Ecto neural progenitor cell (in vitro differentiated cells): ENCODE measurements at places on chromosomes 4 and X.

DNA sequence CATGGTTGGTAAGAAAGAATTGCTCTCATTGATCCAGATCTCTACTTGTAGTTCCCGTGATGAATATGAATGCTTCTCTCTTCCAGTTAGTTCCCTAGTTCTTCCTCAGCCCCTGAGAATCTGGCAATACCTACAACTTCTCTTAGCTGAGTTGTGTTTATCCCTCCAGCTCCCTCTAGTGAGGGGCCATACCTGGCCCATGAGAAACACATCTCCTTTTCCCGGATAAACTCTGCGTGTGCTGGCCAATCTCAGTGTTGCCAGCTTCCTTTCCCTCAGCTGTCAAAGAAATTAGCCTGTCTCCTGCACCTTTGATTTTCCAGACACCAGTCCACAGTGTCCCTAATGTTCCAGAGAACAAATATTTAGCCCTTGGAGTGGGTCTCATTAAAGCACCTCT, 5.7 kb downstream of the CBLL2 start:
- no peak for DNase-seq

GRCh38 chr4:56737666-56738065, 56.6 kb upstream of the HOPX start:
- no peak for DNase-seq

DNA sequence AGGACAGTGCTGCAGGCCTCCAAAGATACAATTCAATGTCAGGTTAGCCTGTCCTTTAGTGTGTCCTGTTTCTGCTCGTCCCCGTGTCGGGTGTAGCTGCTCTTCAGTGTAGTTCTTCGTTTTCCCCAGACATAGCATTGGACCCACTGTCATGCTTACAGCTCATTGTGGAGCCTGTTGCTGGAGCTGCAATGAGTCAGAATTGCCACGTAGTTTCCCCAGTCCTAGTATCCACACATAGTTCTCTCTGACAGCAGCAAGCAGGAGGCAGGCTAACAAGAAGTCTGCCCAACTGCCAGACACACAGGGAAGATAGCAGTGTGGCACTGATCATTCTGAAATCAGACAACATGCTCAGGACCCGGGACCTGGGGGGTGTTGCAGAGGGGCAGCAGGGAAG, 49.2 kb downstream of the MOSPD2 start:
- DNase-seq, result no peak

- no peak for DNase-seq
Observed at GRCh38 chr4:42671431-42672194, 14.7 kb upstream of the ATP8A1 start.

DNA sequence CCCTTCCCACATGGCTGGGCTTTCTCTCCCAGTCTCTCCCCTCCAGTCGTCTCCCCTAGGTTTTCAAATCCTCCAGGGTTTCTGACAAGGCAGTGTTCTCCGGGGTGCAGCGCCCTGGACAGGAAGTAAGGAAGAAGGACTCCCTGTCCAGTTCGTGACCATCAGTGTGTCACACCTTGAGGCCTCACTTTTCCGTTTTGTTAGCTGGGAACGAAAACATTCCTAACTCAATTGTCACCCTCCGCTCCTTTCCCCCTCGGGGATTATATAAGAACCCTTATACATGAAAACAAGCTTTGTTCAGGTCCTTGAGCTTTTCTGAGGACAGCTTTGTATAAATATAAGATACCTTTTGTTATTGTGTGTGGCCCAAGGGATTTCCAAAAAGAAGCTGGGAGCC, 92.1 kb downstream of the KDR start:
- no peak for DNase-seq

GRCh38 chrX:68398291-68398690, 35.0 kb downstream of the OPHN1 start:
- no peak for DNase-seq

DNA sequence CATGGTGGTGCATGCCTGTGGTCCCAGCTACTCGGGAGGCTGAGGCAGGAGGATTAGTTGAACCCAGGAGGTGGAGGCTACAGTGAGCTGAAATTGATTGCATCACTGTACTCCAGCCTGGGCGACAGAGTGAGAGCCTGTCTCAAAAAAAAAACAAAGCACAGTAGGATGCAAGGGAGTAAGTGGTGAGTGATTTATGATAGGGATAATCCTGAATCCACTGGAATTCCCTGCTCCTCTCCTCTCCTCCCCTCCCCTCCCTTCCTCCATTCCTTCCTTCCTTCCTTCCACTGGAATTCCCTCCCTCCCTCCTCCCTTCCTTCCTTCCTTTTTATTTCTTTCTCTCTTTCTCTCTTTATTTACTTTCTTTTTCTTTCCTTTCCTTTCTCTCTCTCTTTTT, 40.9 kb upstream of the NKRF start:
- DNase-seq, result no peak

DNA sequence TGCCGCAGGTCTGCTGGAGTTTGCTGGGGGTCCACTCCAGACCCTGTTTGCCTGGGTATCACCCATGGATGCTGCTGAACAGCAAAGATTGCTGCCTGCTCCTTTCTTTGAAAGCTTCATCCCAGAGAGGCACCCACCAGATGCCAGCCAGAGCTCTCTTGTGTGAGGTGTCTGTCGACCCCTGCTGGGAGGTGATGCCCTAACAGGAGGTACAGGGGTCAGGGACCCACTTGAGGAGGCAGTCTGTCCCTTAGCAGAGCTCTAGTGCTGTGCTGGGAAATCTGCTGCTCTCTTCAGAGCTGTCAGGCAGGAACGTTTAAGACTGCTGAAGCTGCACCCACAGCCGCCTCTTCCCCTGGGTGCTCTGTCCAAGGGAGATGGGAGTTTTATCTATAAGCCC, 162.7 kb downstream of the NAF1 start:
- no peak for DNase-seq

- no peak for DNase-seq
Observed at GRCh38 chrX:12319003-12319519, 180.8 kb downstream of the FRMPD4 start.
